ENCODE measurements at places on chromosomes 11 and 22. TPM values are rescaled to one million over a fixed set of nuclear protein-coding genes. Genes with fewer than 3 reads are reported as not detected.

The C11orf97 gene
- total RNA-seq: not detected

The CRYBB2 gene
- not detected for total RNA-seq

DNA sequence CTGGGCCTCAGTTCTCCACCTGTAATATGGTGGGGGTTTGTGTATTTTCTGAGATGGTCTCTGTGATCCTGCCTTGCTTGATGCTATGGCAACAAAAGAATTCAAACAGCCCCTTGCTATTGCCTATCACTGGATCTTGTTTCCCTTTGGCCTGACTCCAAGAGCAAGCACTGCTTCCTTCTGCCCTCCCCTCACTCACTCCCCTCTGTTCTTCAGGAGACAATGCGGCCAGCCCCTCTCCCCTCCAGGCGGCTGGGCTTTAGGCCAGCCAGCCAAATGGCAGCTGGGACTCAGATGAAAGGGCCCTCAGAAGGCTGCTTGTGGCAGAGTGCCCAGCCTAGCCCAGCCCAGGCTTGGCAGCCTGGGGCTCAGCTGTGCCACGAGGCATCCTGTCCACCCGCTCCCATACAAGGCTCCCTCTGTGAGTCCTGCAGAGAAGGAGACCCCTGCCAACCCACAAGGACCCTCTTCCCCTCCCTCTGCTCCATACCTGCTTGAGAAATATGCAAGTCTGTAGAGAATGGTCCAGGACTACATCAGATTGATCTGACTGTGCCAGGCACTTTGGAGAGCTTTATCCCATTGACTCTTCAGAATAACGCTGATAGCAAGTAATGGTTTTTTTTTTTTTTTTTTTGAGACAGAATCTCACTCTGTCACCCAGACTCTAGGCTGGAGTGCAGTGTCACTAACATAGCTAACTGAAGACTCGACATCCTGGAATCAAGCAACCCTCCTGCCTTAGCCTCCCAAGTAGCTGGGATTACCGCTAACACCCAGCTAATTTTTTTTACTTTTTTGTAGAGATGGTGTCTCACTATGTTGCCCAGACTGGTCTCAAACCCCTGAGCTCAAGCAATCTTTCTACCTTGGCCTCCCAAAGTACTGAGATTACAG, 7.6 kb upstream of the KCTD14 start:
- DNase-seq: no peak
- no peaks in the 10 kb centered on the region for H3K4me1 ChIP-seq

DNA sequence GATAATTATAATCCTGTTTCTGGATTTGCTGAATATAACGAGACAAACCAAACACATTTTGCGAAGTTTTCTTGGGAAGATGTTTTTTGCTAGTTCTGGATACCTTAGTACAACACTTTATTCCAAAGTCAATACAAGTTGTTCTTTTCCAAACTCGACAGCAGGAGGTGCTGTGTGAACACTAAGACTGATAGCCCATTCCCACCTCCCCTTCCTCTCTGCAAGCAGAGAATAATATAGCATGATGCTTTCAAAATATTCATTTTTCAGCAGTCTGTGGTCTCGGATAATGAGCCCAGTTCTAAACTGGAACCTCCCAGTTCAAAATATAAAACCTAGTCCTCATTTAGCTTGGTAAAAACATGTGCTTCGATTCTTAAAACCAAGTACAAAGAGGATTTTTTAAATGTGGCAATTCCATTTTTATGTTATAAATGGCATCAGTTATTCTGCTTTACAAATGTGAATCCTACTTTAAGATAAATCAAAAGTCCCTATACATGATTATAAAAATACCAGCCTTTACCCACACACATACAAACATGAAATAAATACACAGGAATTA, 129.1 kb downstream of the DCDC1 start:
- peak; percentile 25 for DNase-seq
- H3K36me3 ChIP-seq: no peaks in the 10 kb centered on the region
- H3K4me3 ChIP-seq: no peak overlapping the region
- H3K27ac ChIP-seq: no peak overlapping the region
- no peaks in the 10 kb centered on the region for H3K4me1 ChIP-seq
- H3K27me3 ChIP-seq: peaks cover 4% of the 10 kb centered on the region

- no peak overlapping the region for H3K4me3 ChIP-seq
- no peak overlapping the region for H3K27ac ChIP-seq
- H3K4me1 ChIP-seq: peaks cover 54% of the 10 kb centered on the region
- DNase-seq: no peak
- H3K27me3 ChIP-seq: peaks cover 13% of the 10 kb centered on the region
These were observed 41.5 kb downstream of the OR4D9 start for GRCh38 chr11:59552844-59553243.

GRCh38 chr11:75786101-75786736, 17.6 kb downstream of the DGAT2 start:
- no peak overlapping the region for H3K4me3 ChIP-seq
- no peak for DNase-seq
- no peak overlapping the region for H3K27ac ChIP-seq
- no peaks in the 10 kb centered on the region for H3K36me3 ChIP-seq
- H3K4me1 ChIP-seq: peaks cover 3% of the 10 kb centered on the region

- DNase-seq: peak; percentile 46
- H3K36me3 ChIP-seq: peaks cover 14% of the 10 kb centered on the region
- peak overlapping the region; percentile 55 for H3K4me3 ChIP-seq
These were observed 60.6 kb downstream of the FAM83F start for GRCh38 chr22:40055143-40055883.

GRCh38 chr11:132028380-132029240, 658.2 kb downstream of the NTM start:
- H3K36me3 ChIP-seq: no peaks in the 10 kb centered on the region
- H3K4me1 ChIP-seq: no peaks in the 10 kb centered on the region
- no peak for DNase-seq
- H3K27ac ChIP-seq: no peak overlapping the region
- no peaks in the 10 kb centered on the region for H3K27me3 ChIP-seq

Measured in activated CD8-positive, alpha-beta T cell treated with anti-CD3 and anti-CD28 coated beads, Interleukin-2, amount 10 ng/mL, durations not matched to agents 7 days and 5 days (primary cell).